Activated T-cell treated with anti-CD3 and anti-CD28 coated beads for 4 hours (primary cell): ENCODE measurements at places on chromosomes 5 and 9.

- DNase-seq, result no peak
Measured at GRCh38 chr5:61969347-61969746, 336.7 kb upstream of the KIF2A start.

GRCh38 chr5:103111468-103111867, 8.5 kb downstream of the GIN1 start:
- DNase-seq, result no peak

DNA sequence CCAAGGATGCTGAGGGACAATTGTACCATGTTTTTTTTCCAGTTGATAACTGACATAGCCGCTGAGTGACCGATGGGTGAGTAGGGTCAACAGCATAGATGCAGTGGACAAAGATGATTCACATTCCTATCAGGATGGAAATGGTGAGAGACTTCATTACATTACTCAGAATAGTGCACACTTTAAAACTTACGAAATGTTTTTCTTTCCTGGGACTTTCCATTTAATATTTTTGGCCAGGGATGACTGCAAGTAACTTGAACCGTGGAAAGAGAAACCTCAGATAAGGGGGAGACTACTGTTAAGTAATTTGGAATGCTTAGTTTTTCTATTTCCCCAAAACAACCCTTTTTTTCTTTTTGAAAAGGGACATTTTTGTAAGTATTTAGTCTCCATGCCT, 3.0 kb upstream of the TUSC1 start:
- DNase-seq, result no peak

DNA sequence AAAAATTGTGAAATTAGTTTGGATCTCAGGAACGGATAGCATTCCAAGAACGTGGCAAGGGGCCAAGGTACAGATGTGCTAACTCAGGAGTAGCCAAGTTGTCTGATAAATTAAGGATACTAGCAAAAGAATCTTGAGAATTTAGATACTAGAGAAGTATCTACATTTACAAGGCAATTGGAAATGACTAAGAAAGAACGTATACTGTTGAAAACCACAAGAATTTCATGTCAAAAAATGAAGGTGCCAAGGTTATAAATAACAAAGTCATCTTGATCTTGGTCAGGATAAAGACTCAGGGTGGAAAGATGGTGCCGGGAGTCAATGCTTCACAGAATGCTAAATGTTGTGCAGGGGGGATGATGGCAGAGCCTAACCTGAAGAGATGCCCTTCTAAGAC, 19.2 kb downstream of the CAPSL start:
- no peak for DNase-seq

- DNase-seq, result no peak
Measured at GRCh38 chr5:93044859-93045666, 536.0 kb downstream of the NR2F1-AS1 start.

DNA sequence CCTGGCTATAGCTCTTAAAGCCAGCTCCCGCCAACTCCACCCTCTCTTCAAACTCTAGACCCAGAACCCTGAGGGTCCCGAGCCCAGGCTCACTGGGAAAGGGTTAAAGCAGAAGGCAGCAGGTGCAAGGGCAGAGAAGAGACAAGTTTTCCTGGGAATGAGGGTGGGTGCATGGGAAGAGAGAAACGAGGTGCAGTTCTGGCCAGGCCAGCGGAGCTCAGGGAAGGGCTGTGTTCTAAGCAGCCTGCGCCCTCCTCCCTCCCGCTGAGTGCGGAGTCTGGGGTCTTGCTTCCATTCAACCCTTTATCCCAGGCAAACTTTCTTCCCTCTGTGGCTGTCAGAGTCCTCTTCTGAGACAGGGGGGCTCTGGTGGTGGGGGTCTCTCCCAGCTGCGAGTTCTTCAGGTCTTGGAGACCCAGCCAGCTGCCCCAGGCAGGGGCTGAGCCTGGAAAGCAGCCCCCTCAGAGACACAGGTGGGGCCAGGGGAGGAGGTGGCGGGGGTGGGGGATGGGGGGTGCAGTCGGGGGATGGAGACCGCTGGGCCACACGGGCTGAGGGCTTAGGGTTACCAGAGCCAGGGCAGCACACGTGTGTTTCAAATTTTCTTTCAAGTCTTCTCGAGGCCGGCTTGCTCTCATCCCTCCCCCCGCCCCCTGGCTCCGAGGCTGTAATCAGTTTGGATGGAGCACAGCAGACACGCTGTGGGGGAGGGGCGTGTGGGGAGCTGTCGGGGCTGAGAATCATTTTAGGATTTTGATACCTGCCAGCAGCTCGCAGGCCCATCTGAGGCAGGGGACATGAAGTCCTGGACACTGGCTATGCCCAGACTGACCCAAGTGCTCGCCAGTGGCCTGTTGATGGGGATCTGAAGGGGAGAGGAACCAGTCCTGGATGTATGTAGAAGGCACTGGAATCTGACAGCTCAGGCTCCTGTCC, 169.6 kb upstream of the SMIM23 start:
- no peak for DNase-seq

DNA sequence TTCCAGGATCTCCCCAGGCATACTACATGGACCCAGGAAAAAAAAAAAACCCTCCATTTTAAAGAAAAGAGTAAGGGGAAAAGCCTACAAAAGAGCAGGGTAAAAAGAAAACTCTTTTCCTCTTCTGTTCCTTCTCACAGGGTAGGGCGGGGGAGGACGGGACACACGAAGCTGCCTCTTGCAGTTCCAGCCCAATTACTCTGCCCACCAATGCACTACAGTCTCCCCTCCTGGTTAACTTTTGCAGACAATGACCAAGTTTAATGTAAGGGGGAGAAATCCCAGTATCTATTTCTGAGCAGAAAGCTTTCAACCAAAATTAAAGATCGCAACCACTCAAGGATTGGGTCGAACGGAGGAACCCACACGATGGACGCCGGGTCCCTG, 1.3 kb downstream of the BRD3 start:
- no peak for DNase-seq

- no peak for DNase-seq
Measured at GRCh38 chr5:109027983-109028607, 280.4 kb downstream of the FER start.

DNA sequence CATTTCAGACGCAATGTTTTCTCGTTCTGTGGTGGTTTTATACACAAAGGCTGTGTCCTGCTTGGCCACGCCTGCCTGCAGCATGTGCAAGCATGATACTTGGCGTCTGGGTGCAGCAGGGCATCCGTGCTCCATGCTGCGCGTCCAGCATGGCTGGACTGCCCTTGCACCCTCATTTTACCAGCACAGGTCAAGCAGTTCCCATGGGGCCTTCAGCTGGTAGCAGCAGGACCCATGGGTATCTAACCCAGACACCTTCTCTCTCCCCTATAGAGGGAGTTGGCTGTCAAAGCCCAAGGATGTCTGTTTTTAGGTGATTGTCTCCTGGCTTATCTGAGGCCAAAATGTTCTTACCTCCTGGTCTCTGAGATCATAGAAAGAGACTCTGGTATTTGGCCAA, 158.3 kb upstream of the PITX1 start:
- DNase-seq, result no peak

- DNase-seq, result no peak
Measured at GRCh38 chr9:78171651-78172050, 64.2 kb upstream of the CEP78 start.

GRCh38 chr5:124444147-124444775, 302.2 kb downstream of the ZNF608 start:
- DNase-seq, result no peak

- DNase-seq, result no peak
Measured at GRCh38 chr5:59439303-59439702, 454.2 kb downstream of the PDE4D start.

DNA sequence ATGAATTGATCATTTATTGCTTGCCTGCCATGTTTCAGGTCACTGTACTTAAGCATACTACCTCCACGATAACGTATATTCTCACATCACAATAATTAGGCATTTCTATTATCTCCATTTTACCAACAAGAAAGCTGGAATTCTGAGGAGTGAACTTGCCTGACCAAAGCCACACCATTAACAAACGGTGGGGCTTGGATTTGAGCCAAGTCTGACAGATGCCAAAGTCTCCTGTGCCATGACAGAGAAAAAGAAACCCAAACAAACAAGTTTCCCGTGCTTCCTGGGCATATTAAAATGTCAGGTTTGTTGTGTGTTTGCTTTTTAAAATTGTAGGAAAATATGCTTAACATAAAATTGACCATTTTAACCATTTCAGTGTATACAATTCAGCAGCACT, 40.8 kb upstream of the KCNV2 start:
- DNase-seq, result no peak
